NB4 (cell line): ENCODE measurements at places on chromosomes 13 and 19.

DNA sequence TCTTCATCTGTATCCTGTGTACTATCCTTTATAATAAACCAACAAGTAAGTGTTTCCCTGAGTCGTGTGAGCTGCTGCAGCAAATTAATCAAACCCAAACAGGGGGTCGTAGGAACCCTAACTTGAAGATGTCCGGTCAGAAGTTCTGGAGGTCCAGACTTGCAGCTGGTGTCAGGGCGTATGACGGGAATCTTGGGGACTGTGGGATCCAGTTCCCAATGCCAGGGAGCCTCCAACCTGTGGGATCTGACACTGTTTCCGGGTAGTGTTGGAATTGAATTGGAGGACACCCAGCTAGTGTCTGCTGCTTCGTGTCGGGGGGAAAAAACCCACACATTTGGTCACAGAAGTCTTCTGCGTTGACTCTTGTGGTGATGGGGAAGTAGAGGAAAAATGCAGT lies 52.1 kb upstream of the AMER2 start:
- DNase-seq = no peak

DNA sequence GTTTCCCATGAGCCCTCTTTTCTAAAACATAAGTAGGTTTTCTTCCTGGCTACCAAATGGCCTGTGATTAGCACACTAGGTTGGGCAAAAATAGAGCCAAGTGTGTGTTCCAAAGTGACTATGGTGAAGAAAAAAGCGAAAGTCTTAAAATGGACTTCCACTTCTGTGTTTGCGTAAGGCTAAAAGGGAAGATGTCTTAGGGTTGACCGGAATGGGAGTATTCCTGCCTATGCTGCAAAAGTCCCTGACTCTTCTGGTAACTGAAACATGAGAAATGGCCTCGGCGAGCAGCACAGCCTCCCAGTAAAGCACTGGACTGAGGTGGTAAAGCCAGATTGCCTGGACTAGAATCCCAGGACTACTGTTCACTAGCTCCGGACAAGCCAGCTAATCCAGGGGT lies 2.4 kb upstream of the FPR1 start:
- DNase-seq = no peak

DNA sequence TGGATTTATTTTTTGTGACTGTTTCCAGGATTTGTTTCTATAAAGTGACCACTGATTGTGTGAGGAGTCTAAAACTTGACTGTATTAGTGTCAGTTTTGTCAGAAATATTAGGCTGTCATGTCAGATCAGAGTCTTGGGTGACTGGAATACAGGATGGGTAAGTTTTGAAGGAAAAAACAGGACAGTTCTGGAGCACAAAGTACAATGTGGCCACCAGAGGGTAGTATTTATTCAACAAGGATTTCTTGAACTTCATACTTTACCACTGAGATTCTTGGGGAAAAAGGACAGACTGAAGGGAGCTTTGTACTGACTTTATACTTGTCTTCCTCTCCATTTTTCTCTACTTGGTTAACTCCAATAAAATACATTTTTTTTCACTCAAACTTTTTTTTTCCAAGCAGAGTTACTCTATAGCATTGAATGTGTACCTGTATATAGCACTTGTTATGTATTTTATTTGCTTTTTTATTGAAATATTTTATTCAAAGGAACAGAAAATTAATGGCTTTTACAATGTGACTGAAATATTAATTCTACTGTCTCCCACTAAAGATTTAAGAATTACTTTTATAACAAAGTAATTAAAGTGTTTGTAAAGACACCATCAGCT lies 51.1 kb downstream of the LMO7 start:
- peak; percentile 37 for DNase-seq

DNA sequence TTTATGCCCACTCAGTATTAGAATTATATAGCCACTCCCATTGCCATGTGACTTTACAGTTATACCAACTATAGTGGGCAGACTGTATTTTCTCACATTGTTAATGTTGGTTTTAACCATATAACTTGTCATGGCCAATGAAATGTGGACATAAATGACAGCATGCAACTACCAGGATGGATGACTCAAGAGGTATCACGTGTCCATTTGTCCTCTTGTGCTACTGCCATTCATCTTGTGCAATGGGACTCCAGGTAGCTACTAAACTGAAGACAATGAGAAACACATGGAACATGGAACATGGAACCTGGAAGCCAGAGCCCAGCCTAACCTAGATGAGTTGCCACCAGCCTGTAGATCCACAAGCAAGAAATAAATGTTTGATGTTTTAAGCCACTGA lies 242.7 kb upstream of the IPO5 start:
- DNase-seq = no peak

DNA sequence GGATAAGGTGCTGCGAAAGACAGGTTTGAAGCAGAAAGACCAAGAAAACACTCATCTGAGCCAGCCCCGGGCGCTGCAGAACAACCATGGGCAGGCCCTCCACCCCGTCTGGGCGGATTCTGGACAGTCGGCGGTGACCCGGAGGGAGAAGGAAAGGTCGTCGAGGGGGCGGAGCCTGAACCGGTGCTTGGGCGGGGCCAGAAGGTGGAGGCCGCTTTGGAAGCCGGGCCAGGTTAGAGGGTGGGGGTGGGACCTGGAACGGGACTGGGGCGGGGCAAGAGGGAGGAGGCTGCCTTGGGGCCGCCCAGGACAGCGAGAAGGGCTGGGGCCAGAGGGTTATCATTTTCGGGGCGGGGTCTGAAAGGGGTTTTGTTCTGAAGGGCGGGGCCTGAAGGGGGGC lies 5.0 kb upstream of the ZNF765 start:
- DNase-seq = no peak

GRCh38 chr19:43616954-43617353 lies 2.5 kb downstream of the ZNF428 start:
- no peak for DNase-seq

DNA sequence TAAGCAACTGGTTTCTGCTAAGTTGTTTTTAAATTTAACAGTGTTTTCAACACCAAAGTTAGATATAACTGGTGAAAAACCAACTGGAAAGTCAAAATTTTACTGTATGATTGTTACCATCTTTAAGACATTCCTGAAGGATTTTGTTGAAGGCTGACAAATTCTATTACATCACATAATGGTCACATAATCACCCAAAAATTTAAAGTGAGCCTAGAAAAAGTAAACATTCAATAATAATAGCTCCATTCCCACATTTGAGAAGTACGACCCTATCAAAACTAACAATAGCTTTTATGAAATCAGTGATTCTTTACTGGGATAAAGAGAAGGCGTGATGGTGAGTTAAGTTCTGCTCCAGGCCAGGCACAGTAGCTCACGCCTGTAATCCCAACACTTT lies 51.6 kb downstream of the USP12 start:
- no peak for DNase-seq

GRCh38 chr19:56637976-56638555 lies 4.9 kb upstream of the SMIM17 start:
- DNase-seq = peak; percentile 85

- DNase-seq = peak; percentile 38
Observed at GRCh38 chr19:50344661-50345318, 15.6 kb upstream of the KCNC3 start.

DNA sequence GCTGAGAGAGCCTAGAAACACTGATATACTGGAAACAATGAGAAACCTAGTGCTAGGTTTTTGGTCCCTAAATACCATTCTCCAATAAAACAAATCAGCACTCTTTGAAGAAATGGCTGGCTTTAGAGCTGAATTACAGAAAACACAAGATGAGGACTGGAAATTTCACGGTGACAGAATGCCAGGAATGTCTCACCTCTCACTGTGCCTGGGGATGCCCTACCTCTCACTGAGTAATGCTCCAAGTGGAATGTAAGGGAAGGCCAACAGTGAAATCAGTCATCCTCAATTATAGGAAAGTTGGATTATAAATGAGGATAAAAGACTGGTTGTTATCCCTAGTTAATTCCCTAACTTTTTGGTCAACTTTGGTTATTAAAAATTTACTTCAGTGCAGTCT lies 259.0 kb downstream of the NALCN start:
- DNase-seq = no peak

- DNase-seq = no peak
Observed at GRCh38 chr13:22773465-22773864, 407.3 kb upstream of the SGCG start.

GRCh38 chr19:41703602-41704293 lies 4.7 kb upstream of the CEACAM5 start:
- DNase-seq = no peak

GRCh38 chr13:74270018-74270417 lies 135.8 kb upstream of the KLF12 start:
- no peak for DNase-seq

GRCh38 chr13:46578590-46578975 lies 25.6 kb downstream of the LRCH1 start:
- DNase-seq = no peak

- DNase-seq = no peak
Observed at GRCh38 chr19:33794683-33795369, 1.8 kb upstream of the KCTD15 start.

DNA sequence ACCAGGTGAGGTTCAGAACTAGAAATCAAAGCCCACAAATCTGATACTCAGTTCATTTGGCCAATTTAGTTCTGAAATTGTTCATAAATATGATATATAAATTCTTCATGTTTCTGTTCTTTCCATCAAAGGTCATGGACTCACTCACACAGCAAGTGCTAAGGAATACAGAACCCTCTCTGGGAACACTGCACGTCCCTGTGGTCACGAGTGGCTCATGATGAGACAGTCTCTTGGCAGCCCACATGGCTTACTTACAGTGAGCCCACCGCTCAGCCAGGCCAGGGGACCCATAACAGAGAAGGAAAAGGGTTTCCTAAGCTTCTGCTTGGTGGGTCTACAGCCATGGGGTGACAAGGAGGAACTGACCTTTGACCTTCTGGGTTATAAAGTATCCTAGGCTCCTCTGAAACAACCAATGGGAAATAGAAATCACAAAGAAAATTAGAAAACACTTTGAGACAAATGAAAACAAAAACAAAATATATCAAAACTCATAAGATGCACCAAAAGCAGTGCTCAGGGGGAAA lies 67.4 kb downstream of the CDADC1 start:
- DNase-seq = no peak

- DNase-seq = no peak
Observed at GRCh38 chr13:102187313-102187712, 214.5 kb downstream of the FGF14 start.

DNA sequence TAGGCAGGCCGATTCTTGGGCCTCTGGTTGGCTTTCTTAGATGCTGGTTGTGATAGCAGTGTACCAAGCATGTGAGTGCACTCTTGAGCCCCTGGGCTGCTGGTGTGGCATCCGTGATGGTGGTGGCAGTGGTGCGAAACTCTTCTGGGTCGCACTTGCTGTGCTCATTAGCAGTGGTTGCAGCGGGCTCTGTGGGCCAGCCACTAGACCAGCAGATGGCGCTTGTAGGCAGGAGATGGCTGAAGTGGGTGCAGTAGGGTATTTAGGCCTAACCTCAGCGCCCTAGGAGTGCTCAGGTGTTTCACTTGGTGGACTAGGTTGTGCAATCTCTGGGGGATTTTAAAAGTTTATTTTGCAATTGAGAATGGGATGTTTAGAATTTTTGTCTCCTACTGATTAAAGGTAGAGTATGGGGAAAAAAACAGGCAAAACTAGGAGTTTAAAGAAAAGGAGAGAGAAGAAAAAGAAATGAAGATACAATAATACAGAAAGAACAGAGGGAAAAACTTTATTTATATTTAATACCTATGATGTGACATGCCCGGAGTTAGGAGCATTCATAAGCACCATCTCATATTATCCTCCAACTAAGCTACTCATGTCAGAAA lies 4.3 kb upstream of the ZNF17 start:
- peak; percentile 64 for DNase-seq

- DNase-seq = peak; percentile 84
Observed at GRCh38 chr19:54952591-54953344, 5.4 kb upstream of the NLRP7 start.

- DNase-seq = no peak
Observed at GRCh38 chr13:95185851-95186250, 115.4 kb downstream of the ABCC4 start.
